ENCODE measurements at places on chromosomes 2 and 18. TPM values are rescaled to one million over a fixed set of nuclear protein-coding genes. Genes with fewer than 3 reads are reported as not detected.

DNA sequence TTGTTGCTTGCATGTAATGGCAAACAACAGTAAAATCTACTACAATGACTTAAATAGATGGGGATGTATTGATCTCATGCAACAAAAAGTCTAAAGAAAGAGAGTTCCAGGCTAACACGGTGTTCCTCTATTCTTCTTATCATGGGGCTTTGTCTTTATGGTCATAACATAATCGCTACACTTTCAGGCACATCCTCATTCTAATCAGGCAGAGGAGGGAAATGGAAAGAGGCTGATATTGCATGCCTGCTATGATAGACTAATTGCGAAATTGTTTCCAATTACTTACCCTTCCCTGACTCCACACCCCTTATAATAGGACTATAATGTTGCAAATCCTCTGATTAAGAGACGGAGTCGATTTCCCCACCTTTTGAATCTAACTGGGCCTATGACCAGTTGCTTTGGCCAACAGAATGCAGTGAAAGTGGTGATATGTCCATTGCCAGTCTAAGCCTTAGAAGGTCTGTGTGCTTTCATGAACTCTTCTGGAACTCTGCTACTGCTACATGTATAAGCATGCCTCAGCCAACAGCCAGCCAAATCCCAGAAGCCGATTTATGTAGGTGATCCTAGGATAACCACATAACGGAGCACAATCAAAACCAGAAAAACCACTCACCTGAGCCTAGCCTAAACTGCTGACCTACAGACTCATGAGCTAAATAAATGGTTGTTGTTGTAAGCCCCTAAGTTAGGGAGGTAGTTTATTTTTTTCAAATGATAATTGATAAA is 180.3 kb upstream of the TACR1 start:
- no peak for DNase-seq

DNA sequence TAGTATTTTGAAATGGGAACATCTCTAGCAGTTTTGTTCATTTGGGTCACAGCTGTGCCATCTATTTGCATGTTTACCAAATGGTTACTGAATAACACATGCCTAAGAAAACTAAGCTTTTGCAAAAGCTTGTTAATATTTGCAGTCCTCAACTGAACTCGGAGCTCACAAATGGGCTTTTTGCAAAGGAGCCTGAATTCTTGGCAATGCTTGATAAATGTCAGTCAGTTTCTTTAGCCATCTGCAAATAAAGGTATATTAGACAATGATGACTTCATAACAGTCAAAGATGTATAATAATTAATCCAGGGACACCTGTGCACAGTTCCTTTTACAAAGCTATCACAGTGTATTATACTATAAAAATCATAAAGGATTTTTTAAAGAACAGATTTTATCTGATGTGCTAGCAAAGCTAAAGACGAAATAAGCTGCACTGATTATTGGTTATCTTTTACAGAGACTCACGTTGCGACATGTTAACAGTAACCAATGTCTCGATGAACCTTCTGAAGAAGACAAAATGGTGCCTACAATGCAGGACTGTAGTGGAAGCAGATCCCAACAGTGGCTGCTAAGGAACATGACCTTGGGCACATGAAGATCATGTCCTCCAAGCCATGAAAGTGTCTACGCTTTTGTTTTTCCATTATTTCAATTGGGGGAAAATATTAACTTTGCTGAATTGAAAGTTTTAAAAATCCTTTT is 248.4 kb upstream of the KCNJ3 start:
- DNase-seq: no peak

GRCh38 chr2:71256421-71256820 is 29.5 kb upstream of the PAIP2B start:
- no peak for DNase-seq

DNA sequence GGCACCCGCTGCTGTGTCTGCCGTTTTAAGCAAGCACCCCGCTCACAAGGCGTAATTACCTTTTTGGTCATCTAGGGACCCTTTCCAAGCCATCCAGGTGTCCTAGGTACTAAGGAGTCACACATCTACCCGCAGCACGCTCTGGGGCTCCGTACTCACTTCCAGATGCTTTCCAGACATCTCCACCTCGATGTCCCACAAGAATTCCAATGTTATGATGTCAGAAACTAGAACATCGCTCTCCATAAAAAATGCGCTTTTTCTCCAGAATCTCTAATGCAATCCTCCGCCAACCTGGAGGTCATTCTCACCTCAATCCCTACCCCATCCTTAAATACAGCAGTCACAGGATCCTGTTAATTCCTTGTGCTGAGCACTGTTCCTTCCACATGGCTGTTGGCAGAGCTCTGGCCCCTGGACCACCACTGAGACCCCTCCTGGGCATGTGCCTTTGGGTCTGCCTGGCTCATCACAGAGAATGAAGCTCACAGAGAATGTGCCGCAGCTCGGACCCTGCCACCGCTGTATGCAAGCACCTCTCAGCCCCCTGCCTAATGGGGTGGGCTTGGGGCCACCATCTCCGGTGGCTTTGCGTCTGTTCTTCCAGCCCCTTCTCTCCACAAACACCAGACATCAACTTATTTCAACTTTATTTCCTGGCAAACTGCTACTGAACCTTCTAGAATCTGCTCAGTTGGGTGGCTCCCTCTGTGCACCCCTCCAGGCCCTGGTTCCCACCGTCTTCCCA is 4.6 kb upstream of the PXDN start:
- DNase-seq: no peak

- DNase-seq: no peak
These were observed 90.4 kb downstream of the PTRHD1 start for GRCh38 chr2:24702800-24703199.

DNA sequence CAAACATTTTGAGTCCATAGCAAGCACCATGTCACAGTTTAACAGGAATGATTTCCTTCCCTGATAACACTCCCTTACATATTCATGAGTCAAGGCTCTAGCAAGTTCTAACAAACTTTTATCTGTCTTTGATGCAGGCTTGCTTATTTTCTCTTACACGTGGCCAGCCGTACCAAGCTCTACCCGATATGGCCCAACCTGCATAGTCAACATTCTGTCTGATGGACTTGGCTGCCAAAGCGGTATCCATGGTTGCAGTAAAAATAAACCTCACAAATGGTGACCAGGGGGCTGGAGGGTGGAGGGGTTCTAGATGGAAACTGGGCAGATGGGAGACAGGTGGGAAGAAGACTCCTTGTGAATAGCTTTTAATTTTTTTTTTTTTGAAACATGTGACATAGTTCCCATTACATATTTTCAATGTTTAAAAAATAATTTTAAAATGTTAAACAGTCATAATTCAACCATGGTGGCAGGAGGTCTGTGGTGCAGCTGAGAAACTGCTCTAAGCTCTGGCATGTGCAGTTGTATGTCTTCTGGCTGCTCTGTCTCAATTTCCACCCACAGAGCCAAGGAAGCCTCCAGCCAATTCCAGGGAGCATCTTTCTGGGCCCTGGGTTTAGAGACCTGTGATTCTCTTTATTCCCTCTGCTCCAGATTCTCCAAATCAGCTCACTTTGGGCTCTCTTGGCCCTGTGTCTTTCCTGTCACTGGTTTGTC is 20.7 kb upstream of the CXCR1 start:
- DNase-seq: peak; percentile 74

DNA sequence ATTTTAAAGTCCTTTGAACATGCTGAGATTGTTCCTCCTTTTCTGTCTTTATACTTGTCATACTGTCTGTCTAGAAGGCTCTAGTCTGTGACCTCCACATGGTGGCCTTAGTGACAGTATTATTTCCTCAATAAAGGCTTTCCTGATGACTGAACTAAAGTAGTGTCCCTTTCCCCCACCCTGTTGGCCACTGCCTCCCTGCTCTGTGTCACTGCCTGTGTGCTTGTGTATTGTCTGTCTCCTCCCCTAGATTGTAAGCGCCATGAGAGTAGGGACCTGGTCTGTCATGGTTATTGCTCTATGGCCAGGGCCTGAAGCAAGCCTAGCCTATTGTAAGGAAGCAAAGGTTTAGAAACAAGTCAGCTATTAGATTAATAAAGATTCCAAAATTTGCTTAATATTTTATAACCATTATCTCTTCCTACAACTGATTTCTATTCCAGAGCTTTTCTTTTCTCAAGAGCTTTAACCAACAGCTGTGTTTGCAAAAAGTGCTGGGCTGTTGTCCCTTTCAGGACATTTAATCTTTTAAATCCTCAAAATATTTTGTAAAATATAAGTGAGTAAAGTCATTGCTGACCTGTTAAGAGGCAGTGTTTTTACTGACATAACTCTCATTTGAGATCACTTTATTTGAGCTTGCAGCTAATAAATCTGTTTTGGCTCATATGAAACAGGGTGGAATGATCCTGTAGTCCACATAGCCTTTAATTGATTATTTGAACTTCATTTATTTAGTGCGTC is 35.5 kb downstream of the DIS3L2 start:
- DNase-seq: no peak

DNA sequence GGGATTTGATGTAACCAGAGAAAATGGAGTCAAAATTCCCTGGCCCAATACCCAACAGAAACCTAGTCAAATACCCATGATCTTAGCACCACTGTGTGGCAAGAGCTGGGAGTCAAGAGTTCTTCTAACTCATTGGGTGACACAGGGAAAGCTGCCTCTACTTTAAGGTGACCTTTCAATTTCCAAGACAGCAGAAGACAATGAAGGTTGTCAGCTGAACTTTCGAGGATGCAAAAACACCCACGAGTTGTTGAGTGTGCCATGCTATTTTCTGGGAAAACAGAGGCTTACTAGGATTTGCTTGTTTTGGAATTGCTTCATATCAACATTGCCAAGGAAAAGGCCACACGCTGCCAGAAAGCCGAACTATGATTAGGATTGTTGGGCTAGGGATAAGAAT is 61.6 kb upstream of the CYRIA start:
- DNase-seq: no peak

GRCh38 chr2:240672701-240673190 is 9.9 kb downstream of the AQP12B start:
- no peak for DNase-seq

DNA sequence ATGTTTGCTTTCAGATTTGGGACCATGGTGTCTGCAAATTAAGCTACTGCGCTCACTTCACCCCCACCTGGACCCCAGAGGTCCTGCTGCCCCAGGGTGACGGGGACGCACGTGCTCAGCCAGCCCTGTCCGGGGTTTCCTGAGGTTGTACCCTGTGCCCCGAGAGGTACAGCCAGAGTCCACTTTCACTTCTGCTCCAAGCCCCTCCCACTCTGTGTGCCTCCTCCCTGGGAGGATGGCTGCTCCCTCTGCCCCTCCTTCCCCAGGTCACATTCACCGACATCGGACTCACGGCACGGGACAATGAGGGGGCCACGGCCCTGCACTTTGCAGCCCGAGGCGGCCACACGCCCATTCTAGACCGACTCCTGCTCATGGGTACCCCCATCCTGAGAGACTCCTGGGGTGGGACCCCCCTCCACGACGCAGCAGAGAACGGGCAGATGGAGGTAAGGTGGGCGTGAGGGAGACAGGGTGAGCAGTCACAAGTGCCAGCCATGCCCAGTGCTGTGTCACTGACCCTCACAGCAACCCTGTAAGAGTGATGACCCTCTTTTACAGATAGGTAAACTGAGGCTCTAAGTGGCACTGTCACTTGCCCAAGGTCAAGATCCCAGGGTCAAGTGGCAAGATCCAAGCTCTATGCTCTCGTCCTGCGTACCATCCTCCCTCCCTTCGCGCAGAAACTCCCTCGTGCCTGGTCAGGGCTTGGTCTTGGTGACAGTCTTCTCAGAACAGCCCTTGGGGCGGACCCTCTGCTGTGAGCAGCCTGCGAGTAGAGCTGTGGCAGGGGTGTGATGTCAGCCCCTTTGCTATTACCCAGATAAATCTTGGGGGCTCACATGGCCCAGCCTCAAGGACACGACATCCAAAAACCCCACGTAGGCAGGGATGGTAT is 7.6 kb downstream of the ESPNL start:
- no peak for DNase-seq

DNA sequence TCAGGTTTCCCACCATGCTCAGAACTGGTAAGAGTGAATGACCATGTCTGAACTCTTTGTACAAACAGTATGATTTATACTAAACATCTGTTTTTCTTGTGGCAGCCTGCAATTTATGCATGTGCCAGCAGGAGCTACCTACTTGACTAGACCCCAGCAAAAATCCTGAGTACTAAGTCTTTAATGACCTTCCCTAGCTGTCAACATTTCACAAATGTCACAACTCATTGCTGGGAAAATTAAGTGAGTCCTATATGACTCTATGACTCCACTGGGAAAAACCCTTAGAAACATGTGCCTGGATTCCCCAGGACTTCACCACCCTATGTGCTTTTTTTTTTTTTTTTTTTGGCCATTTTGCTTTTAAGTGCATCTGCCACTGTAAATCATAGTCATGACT is 1225.8 kb downstream of the SUCLG1 start:
- no peak for DNase-seq

Gene NT5DC4
- polyA plus RNA-seq: not detected

Gene ACVR1
- 38.3 TPM for polyA plus RNA-seq

Gene ANKRD30BL
- 0.12 TPM for polyA plus RNA-seq

Gene LCT
- polyA plus RNA-seq: not detected
